ENCODE measurements at places on chromosomes 2 and 18.

- DNase-seq = no peak
Measured at GRCh38 chr2:84055816-84056215, 403.3 kb downstream of the SUCLG1 start.

DNA sequence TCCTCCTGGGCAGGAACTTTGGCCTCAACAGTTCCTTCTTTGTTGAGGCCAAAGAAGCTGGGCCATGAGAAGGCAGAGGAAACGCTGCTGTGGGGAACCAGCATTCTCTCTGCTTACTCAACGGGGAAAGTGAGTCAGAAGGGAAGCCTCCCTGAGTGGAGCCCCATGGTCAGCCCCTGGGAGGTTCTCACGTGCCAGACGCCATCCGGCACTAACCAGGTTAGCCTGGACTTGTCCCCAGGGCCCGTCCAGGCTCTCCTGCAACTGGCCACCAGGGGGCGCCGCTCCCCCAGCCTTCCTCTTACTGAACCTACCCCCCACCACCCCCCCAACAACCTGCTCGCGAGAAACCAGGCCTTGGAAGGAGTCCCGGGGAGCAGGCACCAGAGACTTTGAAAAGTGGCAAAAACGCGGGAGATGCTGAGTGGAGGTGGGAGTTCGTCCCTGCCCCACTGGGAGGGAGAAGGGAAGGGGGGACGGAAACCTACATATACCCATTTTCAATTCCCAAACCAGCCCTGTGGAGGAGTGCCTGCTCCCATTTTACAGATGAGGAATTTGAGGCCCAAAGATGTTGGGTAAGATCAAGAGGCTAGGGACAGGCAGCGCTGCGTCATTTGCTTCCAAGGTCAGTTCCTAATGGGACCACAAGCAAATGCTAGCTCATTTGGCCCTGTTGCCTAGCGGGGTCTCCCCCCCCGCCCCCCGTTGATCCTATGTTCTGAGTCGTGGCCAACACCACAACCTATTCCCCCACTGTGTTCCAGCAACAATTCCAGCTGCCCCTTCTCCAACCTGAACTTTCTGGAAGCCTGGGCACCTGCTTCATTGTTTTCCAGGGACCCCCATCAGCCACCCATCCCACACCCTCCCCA is 20.0 kb downstream of the TEX44 start:
- DNase-seq = peak; percentile 74

GRCh38 chr18:55085557-55086285 is 126.5 kb upstream of the CCDC68 start:
- DNase-seq = no peak

GRCh38 chr18:31301201-31301655 is 16.7 kb upstream of the DSG1 start:
- DNase-seq = no peak

GRCh38 chr2:111072220-111072871 is 48.4 kb upstream of the BCL2L11 start:
- no peak for DNase-seq

DNA sequence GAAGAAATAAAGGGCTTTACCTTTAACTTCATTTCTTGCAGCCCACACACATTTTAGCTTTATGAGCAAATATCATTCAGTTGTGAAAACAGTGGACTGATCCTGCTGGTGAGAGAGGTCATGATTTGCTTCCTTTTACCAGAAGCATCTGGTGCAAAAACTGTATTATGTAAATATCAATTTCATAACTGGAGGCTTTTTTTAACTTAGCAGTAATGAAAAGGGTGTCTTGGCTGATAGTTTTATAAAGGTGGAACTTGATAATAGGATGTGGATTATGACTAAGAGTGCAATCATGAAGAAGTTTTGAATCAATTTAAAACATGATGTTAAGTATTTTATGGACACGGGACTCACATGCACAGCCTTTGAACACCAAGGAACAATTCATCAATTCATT is 304.4 kb downstream of the GULP1 start:
- DNase-seq = no peak

DNA sequence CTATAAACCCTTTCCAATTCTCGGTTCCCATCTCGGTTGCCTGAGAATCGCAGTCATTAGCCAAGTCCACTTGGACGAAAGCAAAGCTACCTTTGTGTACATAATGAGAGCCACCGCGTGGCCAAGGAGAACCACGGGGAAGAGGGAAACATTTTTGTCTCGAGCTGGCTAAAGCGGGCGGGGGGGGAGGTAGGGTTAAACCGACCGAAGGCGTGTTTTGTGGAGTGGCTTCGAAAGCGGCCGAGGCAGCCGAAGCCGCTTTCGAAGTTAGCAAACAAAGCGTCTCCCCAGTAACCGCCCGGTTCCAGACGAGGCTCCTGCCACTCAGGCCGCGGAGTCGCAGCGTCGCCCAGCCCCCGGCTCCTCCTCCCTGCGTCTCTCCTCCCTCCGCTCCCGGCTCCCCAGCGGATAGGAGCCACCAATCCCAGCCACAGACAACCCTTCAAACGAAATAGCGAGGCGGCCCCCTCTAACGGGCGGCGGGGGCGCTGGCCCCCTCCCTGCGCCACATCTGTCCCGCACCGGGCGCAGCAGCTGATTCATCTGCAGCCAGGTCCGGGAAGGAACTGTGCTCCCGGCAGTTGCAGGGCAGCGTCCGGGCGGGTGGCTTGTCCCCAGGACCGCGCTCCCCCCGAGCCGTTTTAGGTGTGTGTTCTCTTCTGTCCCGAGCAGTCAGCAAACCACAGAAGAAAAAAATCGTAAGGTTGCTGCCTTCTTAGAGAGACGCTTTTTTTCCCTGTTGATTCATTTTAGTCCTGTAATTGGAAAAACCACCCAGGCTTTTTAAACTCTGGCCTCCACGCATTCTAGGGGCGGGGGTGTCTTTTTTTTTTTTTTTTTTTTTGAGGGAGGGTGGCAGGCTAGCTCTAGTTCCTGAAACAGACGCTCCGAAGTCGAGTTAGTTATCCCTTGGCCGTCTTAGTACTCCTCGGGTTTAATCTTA is 1.8 kb upstream of the TGIF1 start:
- DNase-seq = peak; percentile 89

GRCh38 chr2:207254591-207255464 is 89.1 kb upstream of the KLF7 start:
- DNase-seq = no peak

Measured in NCI-H526 (cell line).